Heart left ventricle (tissue), 16 donors: ENCODE measurements at places on chromosomes 6 and 20. TPM values are rescaled to one million over a fixed set of nuclear protein-coding genes. Genes with fewer than 3 reads are reported as not detected.
A peak's percentile ranks its signal among the peaks of the same experiment; 100 is the strongest.

DNA sequence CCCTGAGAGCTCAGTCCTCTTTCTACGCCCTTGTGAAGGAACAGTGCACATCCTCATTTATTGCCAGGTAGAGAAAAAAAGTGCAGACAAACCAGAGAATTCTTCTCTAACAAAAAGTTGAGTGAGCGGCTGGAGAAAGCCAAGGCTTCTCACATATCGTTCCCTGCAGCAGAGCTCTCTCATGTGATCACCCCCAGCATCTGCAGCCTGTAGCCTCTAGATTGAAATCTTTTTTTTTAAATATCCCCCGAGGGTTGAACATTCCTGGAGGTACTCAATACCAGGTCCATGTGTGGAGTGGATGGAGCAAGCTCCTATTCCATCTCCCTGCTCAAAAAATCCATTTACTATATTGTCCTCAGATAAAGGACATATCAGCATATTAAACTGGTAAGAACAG lies 22.9 kb upstream of the ZNF133 start:
- H3K27me3 ChIP-seq, result peaks cover 57% of the 10 kb centered on the region
- no peaks in the 10 kb centered on the region for H3K4me1 ChIP-seq
- H3K4me3 ChIP-seq, result no peak overlapping the region
- DNase-seq, result no peak

- no peak overlapping the region for H3K27ac ChIP-seq
- H3K4me1 ChIP-seq, result peaks cover 15% of the 10 kb centered on the region
- peaks cover 16% of the 10 kb centered on the region for H3K36me3 ChIP-seq
- H3K4me3 ChIP-seq, result peak overlapping the region; percentile 23
- no peak for DNase-seq
- H3K27me3 ChIP-seq, result no peaks in the 10 kb centered on the region
Measured at GRCh38 chr6:42959917-42960242, 674 bp upstream of the GNMT start.

- H3K27ac ChIP-seq, result no peak overlapping the region
- H3K27me3 ChIP-seq, result no peaks in the 10 kb centered on the region
- no peak overlapping the region for H3K4me3 ChIP-seq
- DNase-seq, result no peak
Measured at GRCh38 chr6:31007694-31008093, 2.6 kb upstream of the MUC22 start.

- H3K27me3 ChIP-seq, result no peaks in the 10 kb centered on the region
- H3K27ac ChIP-seq, result no peak overlapping the region
- H3K36me3 ChIP-seq, result peaks cover 100% of the 10 kb centered on the region
Measured at GRCh38 chr6:83169106-83169505, 24.0 kb downstream of the PGM3 start.

GRCh38 chr6:56019973-56020372 lies 144.6 kb upstream of the BMP5 start:
- no peak overlapping the region for H3K27ac ChIP-seq
- H3K36me3 ChIP-seq, result no peaks in the 10 kb centered on the region
- no peaks in the 10 kb centered on the region for H3K27me3 ChIP-seq
- H3K4me1 ChIP-seq, result no peaks in the 10 kb centered on the region

- no peaks in the 10 kb centered on the region for H3K27me3 ChIP-seq
- no peak overlapping the region for H3K4me3 ChIP-seq
- no peak for DNase-seq
Measured at GRCh38 chr6:45630801-45631200, 253.1 kb upstream of the SUPT3H start.

GRCh38 chr6:36925809-36926208 lies 28.7 kb upstream of the PI16 start:
- H3K36me3 ChIP-seq, result peaks cover 9% of the 10 kb centered on the region
- H3K4me3 ChIP-seq, result no peak overlapping the region
- H3K27me3 ChIP-seq, result no peaks in the 10 kb centered on the region
- H3K27ac ChIP-seq, result no peak overlapping the region

DNA sequence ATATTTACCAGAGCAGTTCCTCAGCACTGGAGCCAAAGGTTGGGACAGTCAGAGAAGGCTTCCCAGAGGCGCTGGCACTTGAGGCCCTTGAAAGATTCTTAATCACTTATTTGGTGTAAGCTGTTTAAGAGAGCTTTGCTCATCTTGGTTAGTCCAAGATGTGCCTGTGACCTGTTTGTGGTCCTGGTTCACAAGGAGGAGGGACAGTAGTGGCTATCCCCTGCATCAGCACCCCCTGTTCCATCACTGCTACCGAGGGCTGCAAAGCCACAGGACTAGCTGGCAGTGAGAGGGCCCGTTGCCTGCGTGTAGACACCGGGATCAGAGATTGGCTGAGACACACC lies 35.7 kb downstream of the VEGFA start:
- H3K4me3 ChIP-seq, result no peak overlapping the region
- no peaks in the 10 kb centered on the region for H3K4me1 ChIP-seq
- H3K27me3 ChIP-seq, result no peaks in the 10 kb centered on the region
- H3K36me3 ChIP-seq, result no peaks in the 10 kb centered on the region

DNA sequence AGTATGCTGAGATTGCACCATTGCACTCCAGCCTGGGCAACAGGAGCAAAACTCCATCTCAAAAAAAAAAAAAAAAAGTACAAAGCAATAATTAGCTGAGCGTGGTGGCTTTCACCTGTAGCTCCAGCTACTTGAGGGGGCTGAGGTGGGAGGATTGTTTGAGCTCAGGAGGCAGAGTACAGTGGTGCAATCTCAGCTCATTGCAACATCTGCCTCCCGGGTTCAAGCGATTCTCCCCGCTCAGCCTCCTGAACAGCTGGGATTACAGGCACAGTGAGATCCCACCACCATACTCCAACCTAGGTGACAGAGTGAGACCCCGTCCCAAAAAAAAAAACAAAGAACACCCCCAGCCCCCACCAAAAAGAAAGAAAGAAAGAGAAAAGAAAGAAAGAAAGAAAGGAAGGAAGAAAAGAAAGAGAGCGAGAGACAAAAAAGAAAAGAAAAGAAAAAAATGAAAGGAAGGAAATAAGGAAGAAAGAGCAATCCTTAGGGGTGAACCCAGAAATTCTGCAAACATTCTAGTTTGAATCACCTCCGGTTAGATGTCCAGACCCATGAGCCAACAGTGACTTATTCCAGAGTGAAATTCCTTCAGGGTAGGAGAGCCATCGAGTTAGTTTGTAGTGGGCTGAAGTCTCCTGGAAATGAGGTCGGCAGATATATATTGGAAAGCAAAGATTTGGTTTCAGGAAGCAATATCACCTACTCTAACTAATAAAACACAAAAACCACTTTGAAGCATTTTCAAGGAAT lies 3.2 kb upstream of the RIPOR3 start:
- H3K36me3 ChIP-seq, result no peaks in the 10 kb centered on the region
- peaks cover 38% of the 10 kb centered on the region for H3K27me3 ChIP-seq
- H3K4me3 ChIP-seq, result no peak overlapping the region
- no peak overlapping the region for H3K27ac ChIP-seq
- no peak for DNase-seq

DNA sequence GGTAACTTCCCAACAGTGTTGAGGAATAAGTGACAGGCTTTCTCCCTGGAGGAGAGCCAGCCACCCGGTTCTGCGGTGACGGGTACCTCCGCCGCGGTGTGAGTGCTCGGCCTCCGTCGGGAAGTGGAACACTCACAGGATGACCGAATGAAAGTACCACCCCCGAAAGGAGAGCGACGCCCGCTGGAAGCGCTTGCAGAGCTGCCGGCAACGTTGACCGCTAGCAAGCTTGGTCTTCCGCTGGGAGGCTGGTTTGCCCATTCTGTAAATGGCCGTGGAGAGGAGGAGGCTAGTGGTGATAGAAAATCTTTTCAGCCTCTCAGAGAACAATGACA lies 614 bp upstream of the TMEM242 start:
- H3K27ac ChIP-seq, result peak overlapping the region; percentile 97
- H3K4me1 ChIP-seq, result peaks cover 38% of the 10 kb centered on the region
- H3K36me3 ChIP-seq, result peaks cover 28% of the 10 kb centered on the region
- no peaks in the 10 kb centered on the region for H3K27me3 ChIP-seq
- peak; percentile 83 for DNase-seq

DNA sequence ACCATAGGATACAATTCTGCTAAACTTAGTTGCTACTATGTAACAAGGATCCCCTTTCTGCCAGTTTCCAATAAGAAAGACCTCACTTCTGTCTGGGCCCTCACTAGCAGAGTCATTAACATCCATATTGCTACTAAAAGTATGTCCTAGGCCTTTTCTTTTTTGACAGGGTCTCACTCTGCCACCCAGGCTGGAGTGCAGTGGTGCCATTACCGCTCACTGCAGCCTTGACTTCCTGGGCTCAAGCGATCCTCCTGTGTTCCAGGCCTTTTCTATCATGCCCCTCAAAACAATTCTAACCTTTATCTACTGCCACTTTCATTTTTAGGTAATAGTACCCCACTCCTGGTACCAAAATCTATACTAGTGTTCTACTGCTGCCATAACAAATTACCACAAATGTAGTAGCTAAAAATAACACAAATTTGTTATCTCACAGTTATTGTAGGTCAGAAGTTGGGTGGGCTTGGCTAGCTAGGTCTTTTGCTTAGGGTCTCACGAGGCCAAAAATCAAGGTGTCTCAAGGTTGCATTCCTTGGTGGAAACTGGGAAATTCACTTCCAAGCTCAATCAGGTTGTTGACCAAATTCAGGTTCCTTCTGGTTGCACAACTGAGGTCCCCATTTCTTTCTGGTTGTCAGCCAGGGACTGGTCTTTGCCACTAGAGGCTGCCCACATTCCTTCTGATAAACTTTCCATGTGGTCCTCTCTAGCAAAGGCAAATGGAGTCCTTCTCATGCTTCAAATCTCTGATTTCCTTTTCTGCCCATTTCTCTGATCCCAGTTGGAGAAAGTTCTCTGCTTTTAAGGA lies 3.0 kb downstream of the CSNK2A1 start:
- H3K27ac ChIP-seq, result peak overlapping the region; percentile 12
- no peaks in the 10 kb centered on the region for H3K36me3 ChIP-seq
- no peaks in the 10 kb centered on the region for H3K27me3 ChIP-seq
- no peak overlapping the region for H3K4me3 ChIP-seq
- DNase-seq, result no peak

DNA sequence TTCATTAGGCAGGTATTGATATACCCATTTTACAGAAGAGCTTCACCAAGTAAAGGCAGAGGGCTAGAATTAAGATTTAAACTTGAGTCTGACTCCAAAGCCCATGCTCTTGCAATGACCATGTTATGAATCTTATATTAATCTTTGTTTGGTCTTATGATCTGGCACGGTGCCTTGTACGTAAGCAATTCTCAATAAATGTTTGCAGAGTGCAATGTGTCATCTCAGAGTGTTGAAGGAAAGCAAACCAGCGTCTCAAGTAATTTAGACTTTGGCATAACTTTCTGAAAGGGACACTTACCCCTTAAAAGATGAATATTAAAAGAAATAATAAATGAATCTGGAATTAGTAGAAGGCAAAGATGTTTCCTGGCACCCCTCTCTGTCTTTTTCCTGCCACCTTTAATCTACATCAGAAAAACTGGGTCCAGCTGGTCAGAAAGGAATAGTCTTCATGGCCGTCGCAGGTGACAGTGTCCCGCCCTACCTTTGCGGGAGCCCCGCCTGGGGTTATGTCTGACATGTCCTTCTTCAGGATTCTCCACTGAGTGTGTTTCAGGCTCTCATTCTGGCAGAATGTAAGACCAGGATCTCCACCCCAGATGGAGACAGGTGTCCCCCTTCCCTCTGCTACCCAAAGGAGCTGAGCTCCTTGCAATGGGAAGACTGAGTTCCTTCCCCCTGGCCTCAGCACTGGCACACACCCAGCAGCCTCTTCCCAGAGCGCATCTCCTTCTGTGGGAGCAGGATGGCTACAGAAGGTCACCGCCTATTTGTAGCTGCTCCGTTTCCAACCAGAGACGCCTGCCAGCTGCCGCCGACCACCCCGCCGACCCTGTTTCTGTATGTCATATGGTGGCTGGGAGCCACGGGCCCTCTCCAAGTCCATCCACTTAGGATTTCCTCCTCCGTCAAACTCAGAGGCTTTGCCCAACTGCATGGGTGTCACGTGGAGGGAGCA lies 266.3 kb upstream of the ECI2 start:
- peak overlapping the region; percentile 24 for H3K27ac ChIP-seq
- H3K36me3 ChIP-seq, result no peaks in the 10 kb centered on the region
- H3K27me3 ChIP-seq, result no peaks in the 10 kb centered on the region
- peak; percentile 49 for DNase-seq
- H3K4me1 ChIP-seq, result peaks cover 35% of the 10 kb centered on the region

DNA sequence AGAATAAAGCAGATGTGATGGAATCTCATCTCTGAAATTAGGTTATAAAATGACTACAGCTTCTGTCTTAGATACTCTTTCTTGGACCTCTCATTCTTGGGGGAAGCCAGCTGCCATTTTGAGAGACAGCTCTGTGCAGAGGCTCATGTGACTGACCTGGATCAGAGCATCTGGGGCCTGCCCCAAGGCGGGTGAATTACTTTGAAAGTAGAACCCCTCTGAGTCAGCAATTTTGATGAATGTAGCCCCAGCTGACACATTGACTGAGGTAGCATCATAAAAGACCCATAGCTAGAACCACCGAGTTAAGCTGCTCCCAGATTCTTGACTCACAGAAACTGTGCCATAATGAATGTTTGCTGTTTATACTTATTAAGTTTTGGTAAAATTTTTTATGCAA lies 124.5 kb downstream of the THEMIS start:
- H3K27ac ChIP-seq, result no peak overlapping the region
- no peak for DNase-seq
- no peaks in the 10 kb centered on the region for H3K4me1 ChIP-seq
- H3K27me3 ChIP-seq, result no peaks in the 10 kb centered on the region
- no peaks in the 10 kb centered on the region for H3K36me3 ChIP-seq

The ANKRD60 gene
- not detected for total RNA-seq

The WFDC5 gene
- total RNA-seq, result not detected

The HIVEP1 gene
- 22.6 TPM for total RNA-seq

The AGER gene
- total RNA-seq, result 1.9 TPM

The GMPR gene
- total RNA-seq, result 91.1 TPM

The LBP gene
- 0.35 TPM for total RNA-seq

The FUT9 gene
- total RNA-seq, result not detected

The CDC40 gene
- total RNA-seq, result 13.8 TPM

The DACT2 gene
- 3.8 TPM for total RNA-seq

The LY6G6F gene
- not detected for total RNA-seq

The HDGFL1 gene
- not detected for total RNA-seq
